ENCODE measurements at places on chromosomes 1 and 21. TPM values are rescaled to one million over a fixed set of nuclear protein-coding genes. Genes with fewer than 3 reads are reported as not detected.

DNA sequence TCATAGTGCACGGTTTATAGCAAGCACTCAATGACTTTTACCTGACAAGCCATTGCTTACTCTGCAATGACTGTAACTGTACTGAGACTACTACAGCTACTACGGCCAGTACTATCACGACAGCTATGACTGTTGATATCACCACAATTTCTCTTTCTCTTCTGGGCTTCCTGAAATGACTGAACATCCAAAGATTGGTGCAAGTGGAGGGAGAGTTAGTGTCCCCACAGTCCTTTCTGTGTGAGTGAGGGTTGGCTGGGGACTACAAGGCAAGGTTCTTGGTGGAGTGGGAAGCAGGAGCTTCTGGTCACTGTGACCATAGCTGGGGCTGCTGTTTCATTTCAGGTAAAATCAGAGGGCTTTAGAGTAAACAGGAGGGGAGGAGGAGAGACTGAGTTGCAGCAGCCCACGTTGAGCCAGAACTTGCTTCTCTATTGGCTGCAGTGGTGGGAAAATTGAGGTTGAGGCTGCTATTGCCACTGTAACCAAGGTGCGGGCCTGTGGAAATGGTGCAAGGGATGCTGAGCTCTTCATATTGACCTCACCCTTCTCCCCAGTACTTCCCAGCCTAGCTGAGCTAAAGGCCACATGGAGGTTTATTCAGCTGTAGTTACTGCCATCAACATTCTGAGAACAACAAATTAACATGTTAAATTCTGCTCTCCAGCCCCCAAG, 14.1 kb upstream of the IL10 start:
- DNase-seq: no peak

- no peak for DNase-seq
Observed at GRCh38 chr1:30023339-30024022, 699.9 kb downstream of the MATN1 start.

DNA sequence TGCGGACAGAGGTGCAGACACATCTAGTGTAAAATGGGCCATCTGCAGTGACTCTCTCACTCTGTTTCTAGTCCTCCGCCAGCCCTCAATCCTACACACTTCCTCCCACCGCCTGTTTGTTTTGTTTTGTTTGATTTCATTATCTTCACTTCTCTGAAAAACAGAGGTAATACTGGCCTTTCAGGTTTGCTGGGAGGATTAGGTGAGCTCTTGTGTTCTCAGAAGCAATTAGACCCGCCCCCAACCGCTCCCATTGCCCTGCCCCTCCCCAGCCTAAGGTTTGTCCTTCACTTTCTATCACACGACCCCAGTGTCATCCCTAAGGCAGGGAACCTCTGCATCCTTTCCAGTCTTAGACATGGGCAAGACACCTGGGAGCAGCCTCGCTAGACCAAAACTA, 43.2 kb upstream of the TACSTD2 start:
- no peak for DNase-seq

The HAO2 gene
- not detected for total RNA-seq

DNA sequence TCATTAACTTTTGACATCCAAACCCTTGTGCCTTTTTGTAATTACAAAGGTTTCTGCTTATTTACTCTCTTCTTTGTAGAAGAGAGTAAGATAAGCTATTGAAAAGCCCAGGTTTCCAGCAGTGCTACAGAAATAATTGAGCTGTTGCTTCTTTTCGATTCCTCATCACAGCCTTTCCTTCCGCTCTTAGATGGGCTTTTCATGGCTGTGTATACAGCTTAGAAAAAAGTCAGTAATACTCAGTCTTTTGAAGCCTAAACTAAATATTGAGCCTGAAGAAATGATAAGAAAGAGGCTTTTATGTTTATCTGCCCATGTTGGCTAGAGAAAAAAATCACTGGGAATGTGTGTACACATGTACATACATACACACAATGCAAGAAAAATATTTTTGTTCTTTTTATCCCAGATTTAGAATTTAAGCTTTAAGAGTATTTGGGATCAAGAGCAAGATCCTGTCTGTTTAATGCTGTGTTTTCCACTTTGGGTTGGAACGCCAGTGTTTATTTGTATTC, 172.4 kb downstream of the VPS13D start:
- no peak for DNase-seq

GRCh38 chr21:46325073-46325912, 1.3 kb downstream of the PCNT start:
- peak; percentile 66 for DNase-seq

The MAN1C1 gene
- 3.1 TPM for total RNA-seq

- no peak for DNase-seq
Observed at GRCh38 chr1:149848340-149849110, 50.8 kb upstream of the BOLA1 start.

DNA sequence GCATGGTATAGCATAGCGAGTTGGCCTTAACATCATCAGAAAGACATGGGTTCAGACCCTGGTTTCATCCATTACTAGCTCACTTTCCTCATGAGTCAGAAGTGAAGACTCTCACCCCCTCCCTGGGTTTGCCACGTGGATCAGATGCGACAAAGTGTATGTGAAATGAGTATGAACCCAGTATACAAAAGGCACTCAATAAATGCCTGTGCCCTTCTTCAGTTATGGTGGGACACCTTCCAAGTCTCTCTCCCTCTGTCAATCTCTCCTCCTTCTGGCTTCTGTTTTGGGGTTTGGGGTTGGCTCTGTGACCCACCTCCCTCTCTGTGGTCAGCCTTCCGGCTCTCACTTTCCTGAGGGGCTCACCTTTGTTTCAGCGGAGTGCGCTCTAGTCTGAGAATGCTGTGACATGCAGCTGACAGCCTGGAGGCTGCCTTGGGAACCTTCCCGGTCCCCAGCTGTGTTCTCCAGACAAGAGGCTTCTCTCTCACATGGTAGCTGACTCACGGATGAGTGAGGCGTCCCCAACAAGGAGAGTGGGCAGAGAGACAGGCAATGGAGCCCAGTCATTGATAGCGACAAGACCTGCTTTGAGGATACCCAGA, 155.0 kb upstream of the EDN2 start:
- no peak for DNase-seq

The KANK4 gene
- total RNA-seq: not detected

- DNase-seq: peak; percentile 58
Observed at GRCh38 chr1:5915587-5916571, 76.3 kb downstream of the NPHP4 start.

DNA sequence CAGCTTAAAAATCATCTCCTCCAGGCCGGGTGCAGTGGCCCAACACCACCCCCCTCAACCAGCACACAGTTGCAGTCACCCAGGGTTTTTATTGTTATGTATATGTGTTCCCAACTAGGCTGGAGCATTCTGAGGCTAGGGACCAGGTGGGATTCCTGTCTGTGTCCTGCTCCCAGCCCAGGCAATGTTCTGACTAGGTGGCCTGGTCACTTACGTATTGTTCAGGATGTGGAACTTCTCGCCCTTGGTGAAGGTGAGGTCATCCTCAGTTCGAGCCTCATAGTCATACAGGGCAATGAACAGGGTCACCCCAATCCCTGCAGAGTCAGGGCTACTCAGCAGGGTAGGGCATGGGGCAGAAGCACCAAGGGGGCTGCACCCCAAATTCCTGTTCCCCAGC, 12.2 kb downstream of the FGR start:
- no peak for DNase-seq

DNA sequence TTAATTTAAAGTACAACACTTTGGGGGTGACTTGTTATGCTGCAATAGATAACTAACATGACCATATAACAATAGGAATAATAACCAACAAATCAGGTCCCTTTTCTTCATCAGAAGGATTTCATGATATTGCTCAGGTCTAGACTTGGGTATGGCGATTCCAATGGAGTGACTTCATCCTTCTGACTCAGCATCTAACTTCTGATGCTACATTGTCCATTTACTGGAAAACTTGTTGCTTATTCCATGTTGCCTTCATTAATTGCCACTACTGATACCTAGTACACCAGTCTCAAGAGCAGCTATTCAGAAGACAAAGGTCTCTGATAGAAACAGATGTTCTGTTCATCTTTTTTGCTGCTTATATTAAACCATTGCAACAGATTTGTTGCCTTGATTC, 324.3 kb downstream of the TGFB2 start:
- no peak for DNase-seq

The CFHR3 gene
- not detected for total RNA-seq

GRCh38 chr21:46144464-46145070, 10.8 kb downstream of the FTCD start:
- DNase-seq: no peak

DNA sequence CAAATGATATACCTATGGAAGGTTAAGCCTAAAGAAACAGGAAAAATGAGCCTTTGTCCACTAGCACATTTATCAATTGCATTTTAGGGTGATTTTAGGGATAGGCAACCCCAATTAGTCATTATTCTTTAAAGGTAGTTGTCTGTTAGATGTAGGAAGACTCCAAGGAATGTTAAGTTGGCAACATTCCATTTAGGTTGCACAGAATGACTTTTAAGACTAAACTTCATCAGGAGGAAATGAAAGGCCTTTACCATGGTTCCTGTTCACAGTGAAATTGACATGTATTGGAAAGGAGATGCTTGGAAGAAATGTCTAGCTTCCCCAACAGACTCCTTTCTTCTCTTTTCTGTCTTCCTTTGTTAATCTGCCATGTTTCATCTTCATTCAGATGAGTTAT, 1.6 kb upstream of the APOBEC4 start:
- DNase-seq: peak; percentile 31

DNA sequence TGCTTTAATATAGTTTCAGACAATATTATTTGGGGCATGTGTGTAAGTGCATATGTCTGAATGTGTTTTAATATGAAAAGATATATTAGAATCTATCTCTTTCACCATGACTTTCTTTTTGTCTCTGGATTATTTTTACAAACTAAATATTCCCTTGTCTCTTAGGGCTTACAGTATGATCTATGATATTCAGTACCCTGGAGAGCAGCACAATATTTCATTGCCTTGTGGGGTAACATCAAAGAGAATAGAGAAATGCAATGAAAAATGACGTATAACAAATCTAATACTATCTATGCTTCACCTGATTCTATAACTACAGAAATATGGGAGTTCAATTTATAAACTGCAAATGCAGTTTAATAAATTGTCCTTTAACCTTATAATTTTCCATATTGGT, 2084.5 kb downstream of the MRPL39 start:
- DNase-seq: no peak

The UBQLN4 gene
- 16.3 TPM for total RNA-seq

The CENPF gene
- 22.3 TPM for total RNA-seq

The KIF21B gene
- total RNA-seq: 2.2 TPM

The LIN28A gene
- total RNA-seq: not detected

The SHISAL2A gene
- not detected for total RNA-seq

The NBPF6 gene
- not detected for total RNA-seq

GRCh38 chr21:28833609-28834008, 159.1 kb downstream of the LTN1 start:
- no peak for DNase-seq

DNA sequence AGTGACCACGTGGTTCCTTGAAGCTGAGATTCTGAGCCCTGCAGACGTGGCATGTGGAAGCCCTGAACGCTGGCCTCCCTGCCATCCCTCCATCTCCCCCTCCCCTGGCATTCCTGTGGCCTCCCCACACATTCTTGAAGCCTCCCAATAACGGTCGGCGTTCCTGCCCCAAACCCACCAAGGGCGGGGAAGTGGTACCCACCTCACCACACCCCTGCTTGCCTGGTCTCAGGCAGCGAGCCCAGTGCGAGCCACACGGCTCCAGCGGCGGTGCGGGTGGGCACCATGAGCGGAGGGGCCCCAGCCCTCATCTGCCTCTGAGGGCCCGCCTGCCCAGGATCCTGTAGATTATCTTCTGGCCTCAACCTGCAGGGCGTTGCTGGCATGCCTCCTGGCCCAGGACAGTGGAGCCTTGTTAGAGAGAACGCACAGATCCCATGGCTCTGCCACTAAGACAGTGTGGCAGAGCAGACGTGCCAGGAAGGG, 20.6 kb upstream of the PRELP start:
- DNase-seq: no peak

The CATSPERE gene
- 0.42 TPM for total RNA-seq

The CLSTN1 gene
- total RNA-seq: 72.0 TPM

DNA sequence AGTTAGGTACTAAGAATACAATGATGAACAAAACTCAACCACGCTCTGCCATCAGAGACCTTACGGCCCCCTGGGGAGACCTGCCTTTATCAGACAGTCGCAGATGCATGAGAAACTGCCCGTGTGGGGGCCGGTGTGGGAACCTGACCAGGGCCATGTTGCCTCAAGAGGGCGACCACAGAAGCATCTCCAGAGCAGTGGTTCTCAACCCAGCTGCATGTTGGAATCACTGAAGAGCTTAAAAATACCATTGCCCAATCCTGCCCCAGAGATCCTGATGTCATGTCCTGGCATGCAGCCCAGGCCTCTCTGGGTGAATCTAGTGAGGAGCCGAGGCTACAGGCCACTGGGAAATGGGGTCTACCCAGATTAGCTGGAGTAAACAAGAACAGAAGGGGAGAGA, 108.7 kb downstream of the PRDM2 start:
- no peak for DNase-seq

GRCh38 chr1:154463512-154463990, 38.5 kb upstream of the TDRD10 start:
- peak; percentile 39 for DNase-seq

The ABCD3 gene
- 53.0 TPM for total RNA-seq
